Neural crest cell (in vitro differentiated cells): ENCODE measurements at places on chromosomes 7 and 10. TPM values are rescaled to one million over a fixed set of nuclear protein-coding genes. Genes with fewer than 3 reads are reported as not detected.
A peak's percentile ranks its signal among the peaks of the same experiment; 100 is the strongest.

MMS19 gene
- total RNA-seq = 86.4 and 88.7 TPM in 2 replicates

DNA sequence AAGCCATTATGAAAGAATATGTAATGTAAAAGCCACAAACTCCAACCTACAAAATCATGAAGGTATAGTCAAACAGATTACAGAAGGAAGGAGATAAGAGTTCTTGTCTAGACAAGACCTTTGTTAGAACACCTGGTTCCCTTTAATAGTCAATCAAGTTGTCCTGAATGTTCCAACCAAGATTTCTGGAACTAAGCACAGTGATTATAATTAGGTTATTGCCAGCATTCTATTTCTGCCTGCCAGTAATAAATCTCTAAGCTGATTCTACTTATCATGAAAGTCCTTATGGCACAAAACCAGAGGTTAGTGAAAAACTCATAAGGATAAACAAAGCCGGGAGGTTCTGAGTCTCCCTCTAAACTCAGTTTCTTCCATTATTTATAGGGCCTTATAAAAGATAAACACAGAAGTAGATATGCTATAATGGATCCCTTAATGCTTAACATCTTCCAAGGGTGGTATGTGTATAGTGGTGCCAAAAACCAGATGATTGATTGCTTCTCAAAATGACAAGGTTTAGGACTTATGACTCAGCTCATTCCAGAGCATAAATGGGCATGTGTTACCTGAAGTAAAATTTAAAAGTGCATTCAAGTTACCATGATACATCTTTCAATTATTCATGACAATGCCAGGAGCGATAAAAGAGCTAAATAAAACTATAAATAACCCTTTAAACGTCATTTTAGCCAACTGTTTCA is 237.2 kb downstream of the CSTF2T start:
- H3K27ac ChIP-seq = no peak overlapping the region
- H3K36me3 ChIP-seq = no peaks in the 10 kb centered on the region
- DNase-seq = no peak
- peaks cover 4% of the 10 kb centered on the region for H3K4me1 ChIP-seq
- H3K4me3 ChIP-seq = no peak overlapping the region

DNA sequence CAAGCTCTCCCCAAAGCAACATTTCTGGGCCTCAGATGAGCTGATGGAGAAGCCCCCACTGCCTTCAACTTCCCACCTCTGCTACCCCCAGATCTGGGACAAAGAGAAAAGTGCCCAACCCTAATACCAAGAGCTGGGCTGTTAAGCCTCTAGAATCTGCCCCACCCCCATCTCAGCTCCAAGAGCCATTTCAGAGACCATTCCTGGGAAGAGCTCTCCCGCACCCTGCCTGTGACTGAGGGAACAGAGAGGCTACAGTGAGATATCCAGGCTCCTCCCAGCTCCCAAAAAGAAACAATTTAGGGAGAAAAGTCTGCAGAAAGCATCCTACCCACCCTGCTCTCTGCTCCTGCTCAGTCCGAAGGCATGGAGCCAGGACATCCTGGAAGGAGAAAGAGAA is 2.5 kb upstream of the KCNH2 start:
- peaks cover 54% of the 10 kb centered on the region for H3K27me3 ChIP-seq
- H3K4me1 ChIP-seq = peaks cover 30% of the 10 kb centered on the region
- no peak overlapping the region for H3K27ac ChIP-seq
- peak overlapping the region; percentile 64 for H3K4me3 ChIP-seq
- no peak for DNase-seq

DUS4L gene
- total RNA-seq = 12.7 and 13.2 TPM in 2 replicates

- no peak for DNase-seq
- H3K4me3 ChIP-seq = no peak overlapping the region
- H3K27ac ChIP-seq = no peak overlapping the region
- H3K36me3 ChIP-seq = no peaks in the 10 kb centered on the region
- peaks cover 3% of the 10 kb centered on the region for H3K27me3 ChIP-seq
Observed at GRCh38 chr7:79293655-79294142, 159.8 kb downstream of the MAGI2 start.

DNA sequence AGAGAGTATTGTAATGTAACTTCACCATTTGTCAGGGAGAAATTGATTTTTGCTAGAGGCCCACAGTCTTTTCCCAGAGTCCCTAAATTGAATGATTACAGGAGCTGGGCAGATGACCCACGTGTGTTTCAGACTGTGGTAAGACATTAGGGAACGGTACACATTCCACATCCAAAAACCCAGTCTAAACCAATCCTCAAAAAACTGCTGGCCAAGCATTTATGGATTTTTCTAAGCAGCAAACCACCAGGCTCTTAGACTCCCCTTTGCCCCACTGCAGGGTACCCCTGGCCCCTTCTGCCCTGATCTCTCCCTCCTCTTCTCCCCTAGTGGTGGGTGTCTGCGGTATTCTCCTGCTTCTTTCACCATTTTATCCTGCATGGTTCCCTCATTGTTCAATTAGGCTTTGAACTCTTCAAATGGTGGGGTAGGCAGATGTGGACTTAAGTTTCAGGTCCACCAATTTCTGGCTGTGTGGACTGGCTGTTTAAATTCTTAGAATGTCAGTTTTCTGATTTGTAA is 135.5 kb upstream of the SORCS3 start:
- no peaks in the 10 kb centered on the region for H3K36me3 ChIP-seq
- H3K27ac ChIP-seq = no peak overlapping the region
- H3K27me3 ChIP-seq = peaks cover 23% of the 10 kb centered on the region
- no peaks in the 10 kb centered on the region for H3K4me1 ChIP-seq
- no peak overlapping the region for H3K4me3 ChIP-seq

MGAM2 gene
- 0.07 TPM in 2 replicates for total RNA-seq

DOCK4 gene
- total RNA-seq = 14.1 and 15.3 TPM in 2 replicates

AMPH gene
- 32.4 and 33.7 TPM in 2 replicates for total RNA-seq

ADAM22 gene
- 12.1 and 13.4 TPM in 2 replicates for total RNA-seq

DNA sequence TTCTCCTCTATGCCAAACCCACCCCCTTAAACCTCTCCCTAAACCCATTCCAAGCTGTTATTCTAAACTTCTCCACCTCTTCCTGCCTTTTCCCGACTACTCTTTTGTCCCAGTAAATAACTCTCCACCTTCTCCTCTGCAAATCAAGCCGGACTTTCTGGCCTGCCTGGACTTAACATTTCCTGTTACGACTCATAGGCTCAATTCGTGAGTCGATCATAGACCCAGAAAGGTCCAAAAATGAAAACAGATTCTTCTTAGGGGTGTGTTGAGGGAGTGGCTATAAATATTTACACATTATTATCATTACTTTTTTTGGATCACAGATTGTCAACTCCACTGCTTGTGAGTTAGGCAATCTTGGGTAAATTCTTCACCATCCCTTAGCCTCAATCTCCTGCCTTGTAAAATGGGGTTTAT is 59.0 kb upstream of the HABP2 start:
- H3K4me1 ChIP-seq = peaks cover 21% of the 10 kb centered on the region
- no peak overlapping the region for H3K27ac ChIP-seq
- H3K4me3 ChIP-seq = no peak overlapping the region
- no peaks in the 10 kb centered on the region for H3K36me3 ChIP-seq

GRCh38 chr7:141074162-141074991 is 513 bp downstream of the TMEM178B start:
- H3K36me3 ChIP-seq = no peaks in the 10 kb centered on the region
- H3K27me3 ChIP-seq = peaks cover 20% of the 10 kb centered on the region
- H3K27ac ChIP-seq = no peak overlapping the region
- peak; percentile 47 for DNase-seq
- peaks cover 23% of the 10 kb centered on the region for H3K4me1 ChIP-seq

DNA sequence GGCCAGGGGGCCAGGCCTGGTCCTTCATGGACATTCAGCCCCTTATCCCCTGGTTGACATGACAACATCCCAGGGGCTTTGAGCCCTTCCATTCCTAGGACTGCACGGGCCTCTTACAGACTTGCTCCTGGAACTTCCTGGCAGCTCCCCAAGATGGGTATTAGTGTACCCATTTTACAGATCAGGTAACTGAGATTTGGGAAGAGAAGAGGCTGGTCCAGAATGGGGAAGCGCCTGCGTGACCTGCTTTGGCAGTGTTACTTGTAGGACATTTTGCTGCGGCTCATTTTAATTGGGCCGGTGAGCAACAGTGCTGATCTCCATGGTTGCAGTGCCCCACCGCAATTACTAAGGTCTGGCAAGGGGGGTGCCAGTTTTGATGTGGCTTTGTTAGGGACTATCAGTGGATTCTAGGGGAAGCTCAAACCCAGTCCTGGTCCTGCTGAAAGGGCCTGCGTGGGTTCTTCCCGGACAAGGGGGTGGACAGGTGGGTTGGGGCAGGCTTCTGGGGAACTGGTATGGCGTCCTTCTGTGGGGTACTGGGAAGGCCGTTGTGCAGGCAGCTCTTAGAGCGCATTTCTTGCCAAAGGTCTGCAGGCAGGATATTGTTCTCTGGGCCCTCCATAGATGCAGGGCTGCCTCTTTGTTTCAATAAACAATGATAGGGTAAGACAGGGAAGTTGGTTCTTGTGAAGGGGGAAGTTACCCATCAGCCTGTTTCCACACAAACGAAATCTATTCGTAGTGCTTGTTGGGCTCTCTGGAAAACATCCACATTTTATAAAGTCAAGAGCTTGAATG is 137.6 kb downstream of the RGS10 start:
- no peaks in the 10 kb centered on the region for H3K27me3 ChIP-seq
- no peak overlapping the region for H3K27ac ChIP-seq
- H3K4me3 ChIP-seq = no peak overlapping the region
- DNase-seq = no peak

DNA sequence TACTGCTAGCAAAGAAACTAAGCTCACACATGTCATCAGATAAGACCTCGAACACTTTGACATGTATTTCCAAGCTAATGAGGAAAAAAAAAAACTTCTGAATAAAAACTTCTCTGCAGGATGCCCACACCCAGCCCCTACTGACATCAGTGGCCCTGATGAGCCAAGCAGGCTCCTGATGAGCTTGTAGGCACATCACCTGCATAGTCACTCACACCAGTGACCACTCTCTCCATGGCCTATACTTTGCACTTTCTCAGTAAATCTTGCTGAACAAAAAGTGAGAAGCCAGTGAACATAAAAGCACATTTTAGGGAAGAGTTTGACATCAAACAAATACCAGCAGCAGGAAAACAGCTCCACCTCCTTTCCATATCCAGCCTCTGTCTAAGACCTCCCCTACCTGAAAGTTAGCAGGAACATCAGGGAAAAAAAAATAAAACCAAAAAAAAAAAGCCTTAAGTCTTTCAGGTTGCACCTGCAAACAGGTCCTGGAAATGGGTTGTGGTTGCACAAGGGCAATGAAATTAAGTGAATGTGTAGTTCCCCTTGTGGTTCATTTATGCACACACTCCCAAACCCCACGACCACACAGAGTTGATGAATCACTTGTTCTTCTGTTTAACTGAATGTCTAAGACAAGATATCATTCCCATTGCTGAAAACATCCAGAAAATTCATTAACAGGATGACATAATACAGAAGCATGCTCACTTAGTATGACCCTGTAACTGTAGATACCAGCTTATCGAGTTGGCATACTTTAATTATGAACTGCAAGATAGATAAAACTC is 205.2 kb upstream of the PDE1C start:
- H3K4me1 ChIP-seq = no peaks in the 10 kb centered on the region
- H3K36me3 ChIP-seq = no peaks in the 10 kb centered on the region
- no peak overlapping the region for H3K27ac ChIP-seq
- H3K27me3 ChIP-seq = peaks cover 32% of the 10 kb centered on the region
- H3K4me3 ChIP-seq = no peak overlapping the region

DNA sequence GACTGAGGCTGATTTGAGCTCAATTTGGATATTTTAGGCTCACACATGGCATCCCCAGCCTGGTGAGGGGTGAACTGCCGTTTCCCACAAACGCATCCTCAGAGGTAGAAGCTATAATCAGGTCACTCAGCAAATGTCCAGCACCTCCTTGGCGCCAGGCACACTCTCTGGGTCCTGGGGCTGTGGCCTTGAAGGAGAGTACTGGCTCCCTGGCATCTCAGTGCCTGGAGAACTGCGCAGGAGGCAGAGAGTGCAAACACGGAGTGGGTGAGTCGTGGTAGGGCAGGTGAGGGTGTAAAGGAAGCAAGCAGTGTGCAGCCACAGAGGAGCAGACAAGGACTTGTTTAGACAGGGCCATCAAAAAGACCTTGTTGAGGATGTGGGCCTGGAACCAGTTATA is 224.0 kb upstream of the ZNF32 start:
- H3K4me3 ChIP-seq = no peak overlapping the region
- DNase-seq = no peak
- H3K36me3 ChIP-seq = no peaks in the 10 kb centered on the region
- no peaks in the 10 kb centered on the region for H3K4me1 ChIP-seq
- H3K27ac ChIP-seq = no peak overlapping the region
